ENCODE measurements at places on chromosomes 16 and 17.

GRCh38 chr16:50909831-50910735 is 168.2 kb downstream of the CYLD start:
- no peak for DNase-seq

GRCh38 chr16:61148930-61149329 is 887.3 kb downstream of the CDH8 start:
- no peak for DNase-seq

DNA sequence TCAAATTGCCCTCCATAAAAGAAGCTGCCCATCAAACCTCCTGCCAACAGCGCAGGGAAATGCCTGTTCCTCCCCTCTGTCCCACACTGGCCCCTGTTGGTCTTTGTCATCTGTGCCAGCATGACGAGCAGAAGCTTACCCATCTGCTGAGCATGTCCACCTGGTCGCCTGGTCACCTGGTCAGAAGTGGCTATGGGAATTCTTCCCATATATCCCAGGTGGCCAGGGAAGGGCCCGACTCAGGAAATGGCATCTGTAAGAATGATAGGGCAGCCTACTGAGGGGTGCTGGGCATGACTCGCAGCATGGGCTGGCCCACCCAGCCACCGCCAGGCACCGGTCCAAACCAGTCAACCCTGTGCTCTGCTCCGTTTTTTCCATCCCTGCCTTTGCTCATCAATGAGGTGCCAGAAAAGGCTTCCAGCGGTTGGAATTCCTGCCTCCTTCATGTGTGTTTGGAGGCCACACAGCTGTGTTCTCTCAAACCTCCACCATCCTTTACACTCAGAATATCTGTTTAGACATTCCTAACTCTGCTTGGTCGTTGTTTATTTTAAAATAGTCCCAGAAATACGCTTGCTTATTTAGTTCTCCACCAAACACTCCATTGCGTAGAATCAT is 145.2 kb downstream of the CLEC16A start:
- no peak for DNase-seq

DNA sequence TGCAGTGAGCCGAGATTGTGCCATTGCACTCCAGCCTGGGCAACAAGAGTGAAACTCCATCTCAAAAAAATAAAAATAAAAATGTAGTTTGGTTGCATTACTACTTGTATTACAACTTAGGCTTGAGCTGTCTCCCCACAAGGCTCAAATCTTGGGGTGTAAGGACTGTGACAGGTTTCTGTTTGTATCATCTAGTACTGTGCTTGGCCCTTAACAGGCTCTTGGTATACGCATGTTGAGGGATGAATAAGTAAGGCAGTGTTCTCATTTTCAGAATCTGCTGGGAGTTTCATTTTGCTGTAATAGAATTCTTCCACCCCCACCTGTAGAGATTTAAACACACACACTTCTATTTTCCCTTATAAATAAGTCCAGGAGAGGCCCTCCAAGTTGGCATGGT is 289.4 kb upstream of the EEF2KMT start:
- no peak for DNase-seq

DNA sequence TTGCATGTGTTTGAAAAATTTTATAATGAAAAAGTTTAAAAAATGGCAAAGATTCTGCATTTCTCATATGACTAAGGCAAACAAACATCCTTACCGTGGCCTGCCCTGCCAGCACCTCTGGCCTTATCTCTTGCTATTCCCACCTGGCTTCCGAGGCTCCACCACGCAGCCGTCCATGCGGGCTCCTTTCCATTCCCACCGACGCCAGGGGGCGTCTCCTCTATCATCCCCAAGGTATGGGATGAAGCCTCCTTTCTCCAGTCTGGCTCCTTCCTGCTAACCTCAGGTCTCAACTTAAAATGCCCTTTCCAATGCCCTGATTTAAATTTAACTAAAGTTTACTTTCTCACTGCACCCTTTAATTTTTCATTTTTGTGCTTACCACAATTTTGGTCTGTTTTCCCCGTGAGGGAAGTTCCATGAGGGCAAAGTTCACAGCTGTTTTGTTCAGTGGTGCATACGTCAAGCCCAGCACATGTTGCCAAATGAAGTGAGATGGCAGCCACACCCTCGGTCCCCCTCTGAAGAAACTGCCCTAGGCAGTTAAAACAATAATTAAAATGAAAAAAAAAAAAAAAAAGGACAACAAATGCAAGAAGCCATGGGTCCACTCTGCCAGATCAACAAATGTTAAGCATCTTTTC is 13.3 kb upstream of the SDK2 start:
- no peak for DNase-seq

DNA sequence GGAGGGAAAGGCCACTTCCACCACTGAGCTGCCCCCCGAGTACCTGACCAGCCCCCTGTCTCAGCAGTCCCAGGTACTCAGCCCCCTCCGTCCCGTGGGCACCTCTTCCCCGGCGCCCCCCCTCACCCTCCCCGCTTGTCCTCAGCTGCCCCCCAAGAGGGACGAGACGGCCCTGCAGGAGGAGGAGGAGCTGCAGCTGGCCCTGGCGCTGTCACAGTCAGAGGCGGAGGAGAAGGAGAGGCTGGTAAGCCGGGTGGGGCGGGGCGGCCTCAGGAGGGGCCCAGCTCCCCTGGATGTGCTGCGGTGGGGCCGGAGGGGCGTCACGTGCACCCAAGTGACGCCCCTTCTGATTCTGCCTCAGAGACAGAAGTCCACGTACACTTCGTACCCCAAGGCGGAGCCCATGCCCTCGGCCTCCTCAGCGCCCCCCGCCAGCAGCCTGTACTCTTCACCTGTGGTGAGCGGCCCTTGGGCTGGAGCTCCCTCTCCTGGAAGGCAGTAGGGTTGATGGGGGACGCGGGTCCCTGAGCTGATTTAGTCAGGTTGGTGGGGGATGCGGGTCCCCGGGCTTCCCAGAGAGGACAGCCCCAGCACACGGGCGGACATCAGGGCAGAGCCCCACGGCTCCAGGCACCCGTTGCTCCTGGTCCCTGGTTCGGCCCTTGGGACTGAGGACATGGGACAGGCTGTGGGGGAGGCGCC is 9.5 kb upstream of the MRPL12 start:
- DNase-seq: no peak

DNA sequence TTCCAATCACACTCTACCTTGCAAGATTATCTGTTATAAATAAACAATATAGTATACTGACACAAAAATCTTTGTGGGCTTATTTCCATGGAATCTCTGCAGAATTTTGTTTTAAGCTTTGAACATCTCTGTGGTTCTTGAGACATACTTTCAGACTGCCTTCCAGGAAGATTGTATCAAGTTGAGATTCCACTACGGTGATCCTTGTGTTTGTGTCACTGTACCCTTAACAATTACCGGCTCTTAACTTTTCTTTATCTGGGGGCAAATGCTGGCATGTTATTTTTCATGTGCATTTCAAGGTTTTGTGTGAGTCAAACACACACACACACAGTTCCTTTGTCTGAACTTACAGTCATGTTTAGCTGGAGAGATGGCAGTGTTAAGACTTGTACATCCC is 472.7 kb upstream of the HSBP1 start:
- DNase-seq: no peak
